ENCODE measurements at places on chromosomes 16 and 17.

DNA sequence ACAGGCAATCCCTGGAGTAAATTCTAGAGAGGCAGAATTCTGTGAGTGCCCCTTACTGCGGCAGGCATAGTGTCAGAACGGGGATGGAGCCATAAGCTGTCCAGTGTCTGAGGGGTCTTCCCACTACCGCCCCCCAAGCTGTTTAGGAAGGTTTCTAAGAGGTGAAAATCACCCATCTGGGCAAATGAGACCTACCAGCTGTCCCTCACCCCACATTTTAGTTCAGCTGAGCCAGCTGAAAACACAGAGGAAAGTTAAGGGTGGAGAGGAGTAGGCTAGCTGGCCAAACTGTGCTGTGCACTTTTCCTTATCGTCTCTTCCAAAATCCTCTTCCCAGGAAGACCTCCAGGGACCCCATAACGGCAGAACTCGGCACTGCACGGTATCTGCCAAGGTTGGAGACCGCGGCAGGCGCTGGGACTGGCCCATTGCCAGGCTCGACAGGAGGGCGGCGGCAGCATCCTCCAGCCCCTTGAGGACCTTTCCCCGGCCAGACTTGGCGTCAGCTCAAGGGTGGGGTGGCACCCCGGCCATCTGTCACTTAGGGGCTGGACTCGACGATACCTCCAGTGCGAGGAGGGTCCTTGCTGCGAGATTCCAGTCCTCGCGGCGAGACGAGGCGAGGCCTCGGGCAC is 955 bp downstream of the ACLY start:
- no peak for DNase-seq

DNA sequence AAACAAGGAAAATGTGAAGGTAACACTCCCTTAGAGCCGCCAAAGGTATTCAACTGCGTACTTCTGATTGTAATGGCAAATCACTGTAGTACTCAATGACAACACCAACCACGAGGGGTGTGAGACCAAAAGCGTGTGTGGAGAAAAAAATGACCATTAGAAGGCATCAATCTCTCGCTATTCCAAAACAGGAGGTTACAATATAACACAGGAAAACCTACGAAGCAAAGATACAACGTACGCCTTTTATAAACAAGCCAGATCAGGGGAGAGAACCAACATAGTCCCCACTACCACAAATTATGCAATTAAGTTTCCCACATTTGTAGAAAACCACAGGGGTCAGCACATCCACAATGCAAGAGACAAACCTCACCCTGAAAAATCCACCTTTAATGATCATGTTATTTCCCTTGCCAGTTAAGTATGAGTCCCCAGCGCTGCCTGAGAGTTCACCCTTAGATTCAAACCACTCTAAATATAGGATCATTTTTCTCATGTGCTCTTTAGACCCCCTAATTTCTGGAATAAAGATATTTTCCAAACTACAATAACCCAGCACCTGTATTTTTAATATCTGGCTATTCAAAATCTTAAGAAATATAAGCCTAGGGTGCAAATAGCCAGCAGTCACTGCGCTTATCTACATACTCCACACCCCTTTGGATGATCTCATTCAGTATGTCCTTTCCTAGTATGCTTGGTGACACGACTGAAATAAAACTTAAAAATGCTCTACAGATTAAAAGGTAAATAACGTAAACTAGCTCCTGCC is 12.4 kb downstream of the TEX14 start:
- DNase-seq: no peak

DNA sequence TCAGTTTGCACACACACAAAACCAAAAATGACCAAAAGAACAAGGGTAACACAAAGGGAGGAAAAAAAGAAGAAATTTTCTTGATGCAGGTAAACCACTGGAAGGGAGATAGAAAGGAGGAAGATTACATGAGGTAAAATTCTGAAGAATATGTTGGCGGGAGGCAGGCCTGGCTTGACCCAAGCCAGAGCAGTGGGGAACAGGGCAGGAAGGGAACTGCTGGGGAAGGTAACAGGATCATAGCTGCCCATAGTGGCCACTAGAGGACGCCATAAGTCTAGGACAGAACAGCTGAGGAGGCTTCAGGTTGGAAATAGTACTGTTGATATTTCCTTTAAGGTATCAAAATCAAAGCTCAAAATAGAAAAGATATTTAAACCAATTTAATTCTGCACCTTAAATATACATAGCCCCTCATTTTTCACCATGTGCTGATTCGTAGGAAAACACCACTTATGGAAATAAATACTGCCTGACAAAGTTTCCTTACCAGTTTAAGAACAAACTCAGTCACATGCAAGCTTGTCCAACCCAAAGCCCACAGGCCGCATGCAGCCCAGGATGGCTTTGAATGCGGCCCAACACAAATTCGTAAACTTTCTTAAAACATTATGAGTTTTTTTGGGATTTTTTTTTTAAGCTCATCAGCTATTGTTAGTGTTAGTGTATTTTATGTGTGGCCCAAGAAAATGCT is 15.5 kb downstream of the VPS35 start:
- DNase-seq: no peak

GRCh38 chr17:46818316-46818928 is at the start of gene WNT3:
WNT3 (minus strand) TSS chr17:46818692; CDS start chr17:46818597, 95 bp downstream.
- DNase-seq: no peak

- DNase-seq: no peak
These were observed 30.8 kb downstream of the HLF start for GRCh38 chr17:55295411-55296170.

DNA sequence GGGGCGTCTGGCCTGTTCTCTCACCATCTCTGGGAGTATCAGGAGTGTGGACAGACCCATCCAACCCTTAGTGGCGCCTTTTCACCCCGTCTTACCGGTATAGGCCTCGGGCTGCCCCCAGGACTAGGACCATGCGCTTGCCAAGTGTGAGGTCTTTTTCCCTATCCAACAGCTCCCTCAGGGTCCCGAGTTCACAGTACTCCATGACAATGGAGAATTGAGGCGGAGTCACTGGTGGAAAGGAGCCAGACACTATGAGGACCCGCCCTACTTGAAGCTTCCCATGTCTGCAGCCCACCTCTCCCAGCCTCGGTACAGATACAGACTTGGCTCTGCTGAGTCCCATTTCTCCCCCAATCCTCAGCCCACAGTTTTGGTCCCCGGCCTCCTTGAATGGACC is 15.9 kb upstream of the RFWD3 start:
- DNase-seq: no peak

DNA sequence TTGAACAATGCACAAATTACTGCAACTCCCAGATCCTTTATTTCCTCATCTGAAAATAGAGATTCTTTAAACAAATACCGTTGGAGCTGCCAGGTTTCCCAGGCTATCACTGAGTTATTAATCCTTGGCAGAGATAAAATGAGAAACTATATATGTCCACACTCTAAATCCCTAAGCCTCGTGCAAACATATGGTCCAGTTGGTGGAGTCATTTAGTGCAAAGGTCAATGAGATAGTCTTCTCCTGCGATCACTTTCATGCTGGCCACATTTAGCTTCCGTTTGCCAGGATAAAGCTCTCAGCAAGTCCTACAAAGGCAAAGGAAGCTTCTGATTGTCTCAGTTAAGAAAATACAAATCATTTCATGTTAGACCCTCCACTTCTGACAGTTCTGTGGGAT is 11.0 kb downstream of the GRIN2A start:
- DNase-seq: no peak

DNA sequence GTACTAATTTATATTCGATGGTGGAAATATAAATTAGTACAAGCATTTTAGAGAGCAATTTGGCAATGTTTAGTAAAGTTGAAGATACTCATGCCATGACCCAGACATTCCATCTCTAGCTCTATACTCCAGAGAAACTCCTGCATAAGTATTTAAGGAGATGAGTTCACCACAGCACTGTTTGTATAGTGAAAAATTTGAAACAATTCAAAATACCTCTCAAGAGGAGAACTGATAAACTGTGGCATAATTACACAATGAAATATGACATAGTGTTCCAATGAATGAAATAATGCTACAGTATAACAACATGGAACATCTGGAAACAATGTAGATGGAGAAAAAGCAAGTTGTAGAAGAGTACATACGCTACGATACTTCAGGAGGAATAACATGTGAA is 48.6 kb upstream of the IRX3 start:
- DNase-seq: no peak

DNA sequence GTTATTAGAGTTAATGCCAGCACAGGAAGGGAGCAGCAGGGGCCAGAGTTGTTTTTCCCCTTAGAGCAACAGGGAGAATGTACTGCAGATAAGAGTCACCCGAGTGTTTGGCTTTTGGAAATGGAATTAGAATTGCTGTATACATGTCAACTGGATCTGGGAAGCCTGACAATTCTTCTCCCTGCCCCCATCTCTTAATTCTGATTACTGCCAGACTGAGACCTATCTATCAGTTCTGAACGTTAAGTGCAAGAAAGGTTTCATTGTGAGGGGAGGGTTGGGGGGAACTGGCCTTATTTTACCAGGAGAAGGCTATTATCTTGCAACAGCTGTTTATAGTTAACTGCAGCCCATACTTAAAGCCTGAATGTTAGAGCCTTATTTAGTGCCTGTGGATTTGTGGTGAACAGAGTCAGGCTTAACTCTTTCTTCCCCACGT is 424.5 kb upstream of the CDH11 start:
- DNase-seq: no peak

DNA sequence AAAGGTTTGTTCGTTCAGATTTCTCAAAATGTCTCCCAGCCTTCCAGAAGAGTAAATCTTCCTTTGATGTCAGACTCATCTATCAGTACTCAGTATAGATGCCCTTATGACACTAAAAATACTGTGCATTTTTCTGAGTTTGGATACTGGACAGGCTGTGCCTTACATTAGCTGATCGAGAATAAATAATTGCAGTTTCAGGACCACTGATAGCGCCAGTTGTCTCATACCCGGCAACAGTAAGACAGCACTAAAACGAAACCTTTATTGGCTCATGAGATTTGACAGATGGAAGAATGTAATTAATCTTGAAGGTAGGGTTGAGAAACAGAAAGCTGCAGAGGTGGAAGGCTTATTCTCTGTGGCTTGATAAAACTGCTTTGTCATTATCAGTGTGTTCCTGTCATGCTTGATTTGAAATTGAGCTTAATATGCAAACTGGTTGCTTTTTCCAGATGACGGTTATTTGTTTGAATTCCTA is 1.2 kb downstream of the ATP6V0A1 start:
- DNase-seq: no peak

DNA sequence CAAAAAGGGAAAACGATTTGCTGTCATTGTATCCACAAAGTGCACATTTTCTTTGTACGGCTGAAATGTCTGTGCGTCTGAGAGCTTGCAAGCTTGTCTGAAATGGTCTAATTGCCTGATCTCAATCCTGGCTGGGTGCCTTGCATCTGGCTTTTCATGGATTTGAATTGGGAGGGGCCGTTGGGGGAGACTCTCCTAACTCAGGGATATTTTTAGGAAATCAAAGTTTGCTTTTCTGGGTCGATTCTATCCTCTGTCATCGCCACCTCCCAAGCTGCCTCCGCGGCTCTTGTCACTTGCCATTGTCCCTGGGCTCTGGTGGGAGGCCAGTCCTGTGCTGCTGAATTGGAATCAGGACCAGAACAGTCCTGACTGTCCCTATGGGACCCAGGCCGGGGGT is 33.3 kb upstream of the MGAT5B start:
- no peak for DNase-seq

GRCh38 chr17:64607862-64608565 is 54.1 kb downstream of the SMURF2 start:
- DNase-seq: no peak

DNA sequence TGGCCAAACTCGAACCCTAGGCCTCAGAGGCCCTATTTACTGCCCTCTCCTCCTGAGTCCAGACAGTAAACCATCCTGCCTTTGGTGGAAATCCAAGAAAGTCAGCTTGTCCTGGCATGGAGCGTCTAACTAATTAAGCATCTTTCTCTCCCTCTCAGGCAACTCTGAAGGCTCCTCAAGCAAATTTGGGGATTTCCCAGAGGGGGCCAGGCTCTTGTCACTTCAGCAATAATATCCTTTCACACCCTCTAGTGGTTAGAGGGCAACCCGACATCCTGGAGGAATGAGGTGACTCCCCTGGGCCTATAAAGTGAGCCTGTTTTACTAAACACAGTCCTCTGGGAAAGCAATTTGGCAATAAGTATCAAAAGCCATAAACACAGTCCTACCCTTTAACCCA is 60.4 kb downstream of the NOG start:
- DNase-seq: no peak

DNA sequence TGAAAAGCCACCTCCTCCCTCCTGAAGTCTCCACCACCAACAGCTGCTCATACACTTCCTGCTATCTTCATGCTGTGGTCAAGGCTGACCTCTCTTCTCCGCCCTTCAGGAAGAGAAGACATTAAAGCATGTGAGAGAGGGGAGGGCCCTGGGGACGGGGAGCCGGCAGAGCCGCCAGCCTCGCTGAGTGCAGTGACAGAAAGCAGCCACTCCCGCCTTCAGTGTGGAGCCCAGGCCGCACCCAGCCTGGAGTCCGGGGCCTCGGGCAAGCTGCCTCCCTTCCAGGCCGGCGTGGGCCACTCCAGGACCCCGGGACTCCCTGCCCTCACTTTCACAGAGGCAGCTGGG is 94.7 kb upstream of the TNRC6C start:
- DNase-seq: no peak

DNA sequence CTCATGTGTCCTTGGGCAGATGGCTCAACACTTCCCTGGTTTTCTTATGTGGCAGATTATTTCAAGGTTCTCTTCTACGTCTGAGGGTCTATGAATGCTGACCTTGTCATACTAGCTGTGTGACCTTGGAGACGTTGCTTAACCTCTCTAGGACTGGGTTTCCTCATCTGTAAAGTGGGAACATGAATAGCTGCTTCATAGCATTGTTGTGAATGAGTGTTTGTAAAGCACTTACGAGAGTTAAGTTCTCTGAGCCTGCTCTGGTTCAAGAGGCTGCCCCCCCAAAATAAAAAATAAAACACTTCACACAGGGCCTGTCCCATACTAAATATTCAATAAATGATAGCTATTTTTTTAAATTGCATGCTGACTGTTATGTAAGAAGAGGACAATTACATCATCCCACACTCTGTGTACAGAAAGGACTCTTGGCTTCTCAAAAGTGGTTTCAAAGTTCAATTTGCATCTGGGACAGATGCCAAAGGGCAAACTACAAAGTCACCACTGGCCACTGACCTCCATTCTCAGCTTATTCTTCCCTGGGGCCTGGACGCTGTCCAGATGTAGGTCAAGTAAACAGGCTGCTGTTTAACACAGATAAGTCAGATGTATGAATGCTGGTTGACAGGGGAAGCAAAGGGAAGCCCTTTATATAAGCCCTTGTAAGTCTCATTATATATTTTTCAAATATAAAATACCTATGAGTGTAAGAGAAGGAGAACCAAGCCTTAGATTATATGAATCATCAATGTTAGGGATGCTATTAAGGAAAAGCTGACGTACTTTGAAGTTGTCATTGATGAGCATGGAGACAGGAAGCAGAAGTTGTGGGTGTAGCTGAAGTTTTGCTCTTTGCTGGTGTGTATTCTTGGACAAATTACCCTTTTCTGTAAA is 15.4 kb upstream of the NDEL1 start:
- no peak for DNase-seq

DNA sequence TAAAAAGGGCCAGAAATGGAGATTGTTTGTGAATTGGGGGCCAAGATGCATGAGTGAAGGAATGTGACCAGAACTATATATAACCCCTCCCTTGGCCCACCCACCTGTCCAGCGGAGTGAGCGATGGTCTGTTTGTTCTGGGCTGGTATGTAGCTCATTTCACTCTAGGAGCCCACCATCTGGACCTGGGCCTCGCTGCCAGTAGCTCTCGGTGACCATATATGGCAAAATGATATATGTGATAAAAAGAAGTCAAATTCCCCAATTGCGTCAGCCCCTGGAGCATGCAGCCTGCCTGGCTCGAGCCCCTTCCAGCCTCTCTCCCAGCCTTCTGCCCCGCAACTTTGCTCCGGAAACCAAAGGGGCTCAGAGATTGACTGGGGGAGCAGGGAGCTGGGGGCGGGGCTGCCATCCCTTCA is 47.3 kb downstream of the CCDC42 start:
- no peak for DNase-seq

GRCh38 chr17:45241328-45242028 is 19.8 kb downstream of the FMNL1 start:
- no peak for DNase-seq

Data from SIG-M5 (cell line).